NCI-H2081 (cell line): ENCODE measurements at places on chromosomes 5 and 9.

- DNase-seq = no peak
These were observed 119.7 kb upstream of the ELL2 start for GRCh38 chr5:96081276-96081858.

DNA sequence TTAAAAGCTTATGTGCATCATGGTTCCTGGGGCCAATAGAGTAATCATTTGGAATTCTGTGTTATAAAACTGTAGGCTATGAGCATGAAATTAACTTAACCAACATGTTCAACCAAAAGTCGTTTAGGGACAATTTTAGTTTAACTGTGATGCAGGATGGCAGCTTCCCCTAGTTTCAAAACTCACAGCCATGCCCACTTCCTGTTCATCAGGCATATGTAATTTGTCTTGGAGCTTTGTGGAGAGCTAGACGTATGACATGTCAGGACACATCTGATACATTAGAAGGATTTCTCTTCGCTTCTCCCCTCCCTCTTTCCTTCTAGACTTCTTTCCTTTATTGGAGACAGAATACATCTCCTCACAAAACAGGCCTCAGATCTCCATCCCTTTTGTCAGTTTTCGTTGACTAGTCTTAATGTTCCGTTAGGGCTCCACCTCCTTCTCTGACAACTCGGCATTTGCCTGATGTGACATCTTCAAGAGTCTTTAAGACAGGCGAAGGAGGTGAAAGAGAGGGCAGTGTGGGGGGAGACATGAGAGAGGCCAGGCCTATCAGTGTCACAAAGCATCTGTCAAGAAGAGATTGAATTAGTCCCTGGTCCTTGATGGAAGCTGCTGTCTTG, 176.0 kb downstream of the MSX2 start:
- DNase-seq = no peak

- no peak for DNase-seq
These were observed 2259.5 kb upstream of the WWC1 start for GRCh38 chr5:166031926-166032325.

GRCh38 chr5:152086668-152087067, 162.0 kb upstream of the GLRA1 start:
- no peak for DNase-seq

- DNase-seq = no peak
These were observed 169.3 kb upstream of the FSTL4 start for GRCh38 chr5:133781436-133782225.

DNA sequence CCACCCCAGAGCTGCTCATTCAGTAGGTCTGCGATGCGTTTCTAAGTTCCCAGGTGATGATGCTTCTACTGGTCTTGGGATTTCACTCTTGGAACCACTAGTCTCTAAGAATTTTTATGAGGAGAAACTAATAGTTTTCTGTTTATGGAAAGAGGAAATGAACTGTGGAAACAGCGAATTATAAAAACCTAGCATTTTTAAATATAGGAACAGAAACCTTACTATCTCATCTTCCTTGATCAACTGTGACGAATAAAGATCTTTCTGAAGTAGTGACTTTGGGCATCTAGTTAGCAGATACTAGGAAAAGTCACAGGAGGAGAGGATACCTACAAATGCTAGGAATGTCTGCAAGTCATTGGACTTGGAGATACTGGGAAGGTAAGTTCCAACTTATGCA, 376.8 kb upstream of the RFX3 start:
- DNase-seq = no peak

- no peak for DNase-seq
These were observed 51.0 kb downstream of the JADE2 start for GRCh38 chr5:134576386-134577021.

DNA sequence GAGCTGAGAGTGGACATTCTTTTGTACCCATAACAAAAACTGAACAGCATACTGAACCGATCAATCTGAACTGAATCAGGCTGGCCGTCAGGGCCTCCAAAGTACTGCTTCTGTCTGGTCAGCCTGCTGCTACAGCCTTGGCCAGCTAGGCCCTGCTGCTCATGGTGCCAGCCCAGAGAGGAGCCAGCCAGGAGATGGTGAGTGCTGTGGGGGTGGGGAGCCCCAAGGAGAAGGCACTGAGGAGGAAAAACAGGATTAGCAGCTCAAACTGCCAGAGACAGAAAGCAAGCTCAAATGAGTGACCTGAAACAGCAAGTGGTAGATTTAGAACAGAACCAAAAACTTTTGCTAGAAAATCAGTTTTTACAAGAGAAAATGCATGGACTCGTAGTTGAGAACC, 23.9 kb downstream of the SRP19 start:
- no peak for DNase-seq
